ENCODE measurements at places on chromosomes 16 and 17.

- no peak for DNase-seq
Measured at GRCh38 chr17:57363580-57363979, 107.3 kb downstream of the MSI2 start.

GRCh38 chr17:55693254-55694216 is 29.1 kb downstream of the TMEM100 start:
- DNase-seq, result no peak

DNA sequence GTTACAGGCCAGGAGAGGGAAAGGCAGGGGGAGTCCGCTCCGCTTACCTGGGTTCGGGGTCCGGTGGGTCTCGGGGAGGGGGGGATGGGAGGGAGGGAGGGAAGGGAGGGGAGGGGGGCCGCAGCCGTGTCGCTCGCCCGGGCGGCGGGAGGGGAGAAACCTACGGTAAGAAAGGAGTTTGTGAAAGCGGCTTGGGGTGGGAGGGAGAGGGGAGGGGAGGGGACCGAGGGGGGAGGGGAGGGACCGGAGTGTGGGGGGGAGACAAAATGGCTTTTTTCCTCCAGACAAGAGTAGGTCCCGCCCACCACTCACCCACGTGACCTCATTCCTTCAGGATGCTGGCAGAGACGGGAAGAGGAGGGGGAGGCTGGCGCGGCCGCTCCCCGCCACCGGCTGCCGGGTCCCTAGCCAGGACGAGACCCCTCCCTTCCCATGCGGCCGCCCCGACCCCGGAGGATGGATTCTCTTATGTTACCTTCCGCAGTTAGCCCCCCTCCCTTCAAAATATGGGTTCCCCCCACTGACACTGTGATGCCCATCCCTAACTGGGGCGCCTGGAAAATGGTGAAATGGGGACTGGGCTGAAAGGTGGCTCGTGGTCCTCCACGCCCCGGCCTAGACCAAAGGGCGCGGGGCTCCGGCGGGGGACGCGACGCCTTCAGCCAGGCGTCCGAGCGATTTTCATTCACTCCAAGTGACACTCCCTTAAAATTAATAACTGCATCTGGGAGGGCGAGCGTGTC is at the start of gene PCGF2:
Gene PCGF2 (minus strand): TSS at position 188 of the 743 bp plus-strand sequence. CDS start 7,934 bp downstream, outside the sequence.
- DNase-seq, result peak; percentile 77

DNA sequence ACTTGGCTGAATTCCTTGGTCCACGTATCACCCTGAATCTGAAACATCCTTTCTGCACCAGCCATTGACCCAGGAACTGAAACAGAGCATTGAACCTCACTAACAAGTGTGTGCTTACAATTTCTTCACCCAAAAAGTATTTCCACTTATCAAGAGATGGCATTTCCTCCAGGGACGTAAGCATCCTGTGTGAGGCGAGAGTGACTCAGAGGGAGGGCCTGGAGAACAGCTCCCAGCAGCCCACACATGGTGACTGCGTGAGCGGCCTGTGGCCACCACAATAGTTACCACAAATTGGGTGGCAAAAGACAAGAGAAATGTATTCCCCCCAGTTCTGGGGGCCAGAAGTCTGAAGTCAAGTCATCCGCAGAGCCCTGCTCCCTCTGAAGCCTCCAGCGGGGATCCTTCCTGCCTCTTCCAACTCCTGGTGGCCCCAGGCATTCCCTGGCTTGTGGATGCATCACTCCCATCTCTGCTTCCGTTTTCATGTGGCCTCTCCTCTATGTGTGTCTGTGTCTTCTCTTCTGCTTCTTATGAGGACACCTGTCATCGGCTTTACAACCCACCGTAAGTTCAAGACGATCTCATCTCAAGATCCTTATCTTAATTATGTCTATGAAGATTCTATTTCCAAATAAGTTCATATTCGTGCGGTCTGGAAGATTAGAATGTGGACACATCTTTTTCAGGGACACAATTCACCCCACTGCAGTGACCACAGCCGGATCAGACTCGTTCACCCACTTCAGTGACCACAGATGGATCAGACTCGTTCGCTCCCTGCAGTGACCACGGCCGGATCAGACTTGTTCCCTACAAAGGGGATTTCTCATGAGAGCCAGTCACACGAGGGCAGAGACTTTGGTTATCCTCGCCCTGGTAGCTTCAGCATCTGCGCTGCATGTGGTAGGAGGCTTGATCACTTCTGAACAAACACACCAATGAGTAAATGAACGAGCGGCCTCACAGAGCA is 122.6 kb upstream of the FOXF1 start:
- DNase-seq, result no peak

GRCh38 chr17:78105101-78105500 is 23.5 kb downstream of the TMC6 start:
- no peak for DNase-seq

DNA sequence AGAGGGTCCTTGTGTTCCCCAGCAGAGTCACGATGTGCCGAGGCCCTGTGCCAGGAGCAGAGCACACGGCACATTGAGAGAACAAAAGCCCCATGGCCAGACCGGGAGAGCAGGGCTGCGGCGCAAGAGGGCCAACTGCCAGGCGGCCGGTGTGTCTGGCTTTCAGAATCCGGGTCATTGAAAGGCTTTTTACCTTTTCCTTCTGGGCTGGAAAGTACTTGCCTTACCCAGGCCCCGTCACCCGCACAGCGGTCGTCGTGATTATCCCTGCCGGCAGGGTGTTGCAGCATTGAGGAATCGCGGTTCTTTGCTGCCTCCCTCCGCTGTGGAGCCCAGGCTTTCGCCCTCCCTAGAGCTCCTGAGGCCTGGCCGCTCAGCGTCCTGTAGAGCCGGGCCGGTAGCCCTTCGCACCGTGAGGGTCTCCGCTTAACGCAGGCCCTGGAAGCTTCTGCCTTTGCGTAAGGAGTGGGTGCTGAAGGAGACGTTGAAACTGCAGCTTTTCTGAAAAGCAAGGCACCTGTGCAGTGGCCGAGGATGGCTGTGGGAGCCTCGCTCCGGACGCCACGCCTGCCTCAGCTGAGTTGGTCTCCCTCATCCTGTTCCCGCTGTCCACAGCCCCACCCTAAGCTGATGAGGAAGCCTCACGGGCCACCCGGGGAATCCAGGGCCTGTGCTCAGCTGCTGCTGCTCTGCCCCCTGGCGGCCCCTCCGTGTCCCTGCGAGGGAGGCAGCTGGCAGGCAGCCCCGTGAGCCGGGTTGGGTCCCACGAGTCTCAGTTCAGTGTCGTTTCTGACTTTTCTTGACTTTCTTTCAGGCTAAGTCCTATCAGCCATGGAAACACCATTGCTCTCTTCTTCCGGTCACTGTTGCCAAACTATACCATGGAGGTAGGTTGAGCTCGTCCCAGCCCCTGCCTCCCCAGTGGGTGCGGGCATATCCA is 8.6 kb upstream of the MC1R start:
- DNase-seq, result peak; percentile 88

- DNase-seq, result no peak
Measured at GRCh38 chr17:77852731-77853130, 105.8 kb upstream of the TNRC6C start.

GRCh38 chr17:40291281-40291664 is 3.6 kb downstream of the CDC6 start:
- DNase-seq, result no peak

All from GM13976 (cell line).